ENCODE measurements at places on chromosomes 3 and 15.
A peak's percentile ranks its signal among the peaks of the same experiment; 100 is the strongest.

- no peak for DNase-seq
Measured at GRCh38 chr3:65776494-65776893, 262.2 kb downstream of the MAGI1 start.

DNA sequence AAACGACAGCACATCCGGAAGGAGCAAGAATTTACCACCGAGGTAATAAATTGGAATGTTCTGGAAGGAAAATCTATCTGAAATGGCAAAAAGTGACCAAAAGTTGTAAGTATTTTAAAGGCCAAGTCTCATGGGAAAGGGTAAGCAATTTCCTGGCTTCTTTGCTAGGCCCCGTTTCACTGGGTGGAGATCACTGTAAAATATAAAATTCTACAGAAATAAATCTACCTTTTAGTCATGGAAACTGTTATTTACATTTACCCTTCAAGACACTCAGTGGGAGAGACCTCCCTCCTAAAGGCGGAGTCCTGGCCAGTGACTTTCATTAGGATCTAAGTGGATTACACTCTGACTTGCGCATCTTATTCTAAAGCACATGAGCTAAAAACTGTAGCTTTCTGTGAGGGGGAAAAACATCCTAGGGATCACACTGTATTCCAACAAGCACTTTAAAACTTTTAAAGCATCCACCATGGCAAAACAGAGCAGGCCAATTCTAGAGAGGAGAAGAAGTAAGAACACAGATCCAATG lies 28.8 kb downstream of the LYZL4 start:
- no peak for DNase-seq

GRCh38 chr3:3189102-3189727 lies 9.7 kb upstream of the CRBN start:
- no peak for DNase-seq

DNA sequence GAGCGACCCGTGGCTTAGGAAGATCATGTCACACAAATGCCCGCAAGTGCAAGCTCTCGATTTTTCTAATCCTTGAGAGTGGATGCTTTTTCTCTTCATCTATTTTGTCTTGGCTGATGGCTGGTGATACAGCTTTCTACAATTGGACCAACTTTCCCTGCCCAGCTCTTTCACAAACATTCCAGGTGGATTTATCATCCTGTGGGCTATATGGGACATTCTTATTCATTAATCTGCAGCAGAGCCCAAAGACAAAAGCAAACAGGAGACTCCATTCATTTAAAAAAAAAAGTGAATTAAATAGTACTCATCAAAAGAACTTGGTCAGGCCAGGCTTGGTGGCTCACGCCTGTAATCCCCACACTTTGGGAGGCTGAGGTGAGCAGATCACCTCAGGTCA lies 14.2 kb upstream of the TSEN2 start:
- no peak for DNase-seq

GRCh38 chr3:128473180-128473519 lies 6.5 kb upstream of the DNAJB8 start:
- DNase-seq: no peak

- no peak for DNase-seq
Measured at GRCh38 chr15:35089551-35089950, 4.5 kb upstream of the NANOGP8 start.

- DNase-seq: no peak
Measured at GRCh38 chr3:9201266-9201665, 48.2 kb downstream of the SRGAP3 start.

DNA sequence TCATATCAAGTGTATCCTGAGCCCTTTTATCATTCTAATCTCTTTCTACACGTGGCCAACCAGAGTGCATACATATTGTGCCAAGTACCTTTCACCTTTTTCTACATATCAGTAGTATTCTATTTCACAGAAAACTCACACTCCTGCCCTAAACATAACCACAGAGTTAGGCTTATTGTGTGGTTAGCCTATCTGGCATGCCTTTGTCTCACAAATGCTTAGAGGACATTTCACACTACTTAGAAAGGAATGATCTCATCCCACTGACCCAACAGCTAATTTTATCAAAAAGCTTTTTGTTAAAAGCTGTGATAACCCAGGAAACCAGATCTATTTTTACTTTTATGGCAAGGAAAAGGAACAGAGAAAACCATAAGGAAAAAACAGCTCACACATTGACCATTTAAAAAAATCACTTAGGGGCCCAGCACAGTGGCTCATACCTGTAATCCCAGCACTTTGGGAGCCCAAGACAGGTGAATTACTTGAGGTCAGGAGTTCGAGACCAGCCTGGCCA lies 17.8 kb upstream of the MAP4 start:
- DNase-seq: no peak

- peak; percentile 23 for DNase-seq
Measured at GRCh38 chr3:141877911-141878310, 1.5 kb downstream of the ATP1B3 start.

- DNase-seq: no peak
Measured at GRCh38 chr3:69864766-69865165, 125.5 kb downstream of the MITF start.

- DNase-seq: no peak
Measured at GRCh38 chr3:109687626-109688025, 350.3 kb upstream of the DPPA4 start.

- DNase-seq: no peak
Measured at GRCh38 chr3:50472958-50473357, 30.5 kb downstream of the CACNA2D2 start.

GRCh38 chr15:67685008-67685599 lies 140.2 kb upstream of the SKOR1 start:
- no peak for DNase-seq

- no peak for DNase-seq
Measured at GRCh38 chr3:41819236-41819635, 142.7 kb downstream of the ULK4 start.

DNA sequence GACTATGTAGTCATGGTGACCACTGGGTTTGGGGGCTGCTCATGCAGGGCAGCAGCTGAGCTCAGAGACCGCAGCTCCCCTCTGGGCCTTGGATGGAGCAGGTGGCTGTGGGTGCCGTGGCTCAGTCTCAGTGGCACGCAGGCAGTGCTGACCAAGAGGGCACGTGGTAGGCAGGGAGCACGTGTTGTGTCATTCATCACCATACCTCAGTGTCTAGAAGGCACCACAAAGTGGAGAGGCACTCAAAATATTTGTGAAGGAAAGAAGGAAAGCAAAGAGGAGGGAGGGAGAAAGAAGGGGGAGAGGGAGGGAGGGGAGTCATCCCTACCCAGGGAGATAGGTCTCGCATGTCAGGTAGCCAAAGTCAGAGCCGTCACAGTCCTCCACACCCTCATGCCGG lies 26.1 kb downstream of the EAF1 start:
- DNase-seq: no peak

DNA sequence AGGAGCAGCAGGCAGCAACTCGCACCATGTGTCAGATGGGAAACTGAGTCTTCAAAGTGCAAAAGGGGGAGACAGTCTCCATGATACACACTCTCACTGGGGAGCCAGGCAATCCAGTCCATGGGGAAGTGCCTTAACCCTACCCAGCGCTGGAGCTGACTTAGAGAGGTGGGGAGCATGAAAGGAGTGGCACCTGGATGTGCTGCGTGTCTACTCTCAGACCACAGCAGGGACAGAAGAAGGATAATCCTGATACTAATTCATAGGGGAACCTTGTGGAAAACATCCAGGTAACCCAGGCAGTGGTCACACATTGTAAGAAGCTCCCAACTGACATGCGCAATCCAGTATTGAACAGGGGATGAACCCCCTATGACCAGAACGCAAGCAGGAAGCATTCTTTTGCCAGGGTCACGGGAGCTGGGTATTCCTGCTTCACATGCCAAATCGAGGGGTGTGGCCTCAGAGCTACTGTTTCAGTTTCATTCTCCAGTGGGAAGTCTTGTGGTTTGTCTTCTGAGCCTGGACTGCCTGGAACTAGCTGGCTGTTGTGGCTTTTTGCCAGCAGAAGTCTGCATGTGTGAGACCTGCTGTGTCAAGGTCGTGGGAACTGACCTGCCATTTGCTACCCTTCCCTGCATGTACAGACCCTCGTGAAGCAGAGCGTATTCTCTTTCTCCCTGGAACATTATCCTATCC lies 367.6 kb upstream of the NDN start:
- no peak for DNase-seq

GRCh38 chr15:94535298-94536048 lies 304.1 kb downstream of the MCTP2 start:
- DNase-seq: no peak

DNA sequence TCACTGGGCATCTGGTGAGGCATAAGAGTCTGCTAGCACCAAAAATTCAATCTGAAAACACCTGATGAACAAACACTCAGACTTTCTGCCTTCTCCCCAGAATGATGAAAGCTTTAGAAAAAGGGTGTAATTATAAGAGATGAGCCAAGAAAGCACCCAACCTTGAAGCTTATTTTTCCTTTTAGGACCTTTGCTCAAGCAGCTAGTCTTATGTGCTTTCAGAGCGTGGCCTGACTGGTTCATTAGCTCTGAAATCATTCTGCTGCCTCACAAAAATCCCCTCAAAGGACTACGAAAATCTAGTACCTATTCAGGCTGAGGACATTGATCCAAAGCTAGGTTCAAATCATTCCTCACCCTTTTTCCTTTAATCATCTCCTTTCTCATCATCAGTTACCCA lies 662.3 kb downstream of the MAGI1 start:
- no peak for DNase-seq

DNA sequence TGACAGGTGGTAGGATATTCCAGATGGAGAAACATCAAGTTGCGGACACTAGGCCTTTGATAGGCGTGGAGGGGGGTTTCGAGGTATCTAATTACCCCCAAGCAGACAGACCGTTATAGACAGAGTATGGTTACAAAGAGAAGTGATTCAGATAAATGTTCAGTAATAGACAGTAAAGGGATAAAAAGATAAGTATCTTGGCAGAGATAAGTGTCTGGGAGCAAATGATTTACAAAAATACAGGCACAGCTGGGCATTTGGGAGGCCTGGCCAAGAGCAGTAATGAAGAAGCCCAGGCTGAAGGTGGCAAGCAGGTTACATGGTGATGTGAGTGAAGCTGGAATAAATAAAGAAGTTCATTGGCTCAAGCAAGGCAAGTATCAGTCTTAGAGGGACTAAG lies 659 bp upstream of the MYH15 start:
- DNase-seq: no peak

DNA sequence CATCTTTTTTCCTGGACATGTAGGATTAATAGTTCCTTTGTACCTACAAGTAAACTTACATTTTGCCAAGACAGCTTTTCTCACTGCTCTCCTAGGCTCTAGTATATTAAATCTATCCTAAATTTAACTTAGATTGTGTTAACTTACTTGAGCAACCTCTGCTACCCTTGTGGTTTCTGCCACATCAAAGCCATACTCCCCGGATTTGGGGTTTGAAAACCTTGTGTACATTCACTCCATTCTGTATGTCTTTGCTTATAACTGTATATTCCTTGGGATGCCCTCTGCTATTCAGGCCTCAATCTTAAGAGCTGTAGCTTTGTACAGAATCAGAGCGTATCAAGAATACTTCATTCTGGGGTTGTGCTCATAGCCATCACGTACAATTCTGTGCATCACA lies 60.4 kb downstream of the ARIH1 start:
- DNase-seq: no peak

- no peak for DNase-seq
Measured at GRCh38 chr3:25563601-25564000, 101.1 kb downstream of the TOP2B start.

DNA sequence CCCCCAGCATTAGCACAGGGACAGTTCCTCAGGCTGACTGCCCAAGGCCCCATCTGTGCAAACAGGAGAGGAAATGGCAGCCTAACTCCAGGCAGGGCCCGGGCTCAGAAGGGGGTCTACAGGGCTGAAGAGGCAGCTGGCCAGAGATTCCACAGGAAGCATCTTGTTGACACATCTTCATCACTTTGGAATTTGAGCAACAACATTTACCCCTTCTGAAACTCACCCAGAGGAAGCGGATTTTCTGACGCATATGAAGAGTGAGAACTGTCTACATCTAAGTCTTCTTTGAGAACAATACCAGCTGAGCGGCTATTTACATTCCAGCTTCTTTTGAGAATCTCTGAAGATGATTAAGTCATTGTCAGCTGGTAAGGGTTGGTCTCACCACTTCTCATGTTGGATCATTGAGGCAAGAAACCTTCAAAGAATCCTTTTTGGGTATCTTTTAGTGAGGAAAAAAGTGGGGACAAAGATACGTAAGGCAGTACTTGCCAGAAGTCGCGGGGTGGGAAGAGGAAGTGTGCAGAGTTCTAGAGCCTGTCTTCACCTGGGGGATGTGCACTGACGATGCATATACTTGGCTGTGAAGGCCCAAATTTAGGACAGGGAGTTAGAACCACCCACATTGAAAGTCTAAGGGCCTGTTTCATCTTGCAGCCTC lies 25.4 kb upstream of the SRP14 start:
- peak; percentile 77 for DNase-seq

DNA sequence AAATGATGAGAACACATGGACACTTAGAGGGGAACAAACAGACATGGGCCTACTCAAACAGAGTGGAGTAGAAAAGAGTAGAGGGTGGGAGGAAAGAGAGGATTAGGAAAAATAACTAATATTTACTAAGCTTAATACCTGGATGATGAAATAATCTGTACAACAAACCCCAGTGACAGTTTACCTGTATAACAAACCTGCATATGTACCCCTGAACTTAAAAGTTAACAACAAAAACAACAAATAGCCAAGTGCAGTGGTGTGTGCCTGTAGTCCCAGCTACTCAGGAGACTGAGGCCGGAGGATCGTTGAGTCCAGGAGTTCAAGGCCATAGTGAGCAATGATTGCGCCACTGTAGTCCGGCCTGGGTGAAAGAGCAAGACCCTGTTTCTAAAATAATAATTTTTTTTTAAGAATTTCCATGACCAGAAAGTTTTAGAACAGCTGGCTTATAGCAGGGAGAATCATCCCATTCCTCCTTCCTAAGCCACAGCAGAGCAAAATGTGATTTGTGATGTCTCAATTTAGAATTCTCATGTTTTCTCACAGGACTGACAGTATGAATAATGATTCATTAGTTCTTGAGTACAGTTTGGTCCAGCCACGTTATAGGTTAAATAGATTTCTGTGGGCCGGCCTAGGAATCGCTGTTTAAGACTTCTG lies 150.0 kb downstream of the ZNF609 start:
- DNase-seq: no peak

GRCh38 chr3:146504498-146505197 lies 35.3 kb upstream of the PLSCR2 start:
- DNase-seq: no peak

Measured in CD14-positive monocyte (primary cell).